ENCODE measurements at places on chromosomes 5 and 9. TPM values are rescaled to one million over a fixed set of nuclear protein-coding genes. Genes with fewer than 3 reads are reported as not detected.

MYOT gene
- total RNA-seq: not detected

PALM2AKAP2 gene
- 8.2 TPM for total RNA-seq

SARDH gene
- total RNA-seq: 0.96 TPM

RGMB gene
- total RNA-seq: 13.5 TPM

KIAA1191 gene
- 85.0 TPM for total RNA-seq

FBP1 gene
- not detected for total RNA-seq

SNCAIP gene
- not detected for total RNA-seq

PLCXD3 gene
- total RNA-seq: under 0.01 TPM

CCDC183 gene
- total RNA-seq: not detected

DEPDC1B gene
- 4.6 TPM for total RNA-seq

PELO gene
- total RNA-seq: 24.3 TPM

GDF9 gene
- under 0.01 TPM for total RNA-seq
